ENCODE measurements at places on chromosomes 7 and 10.

DNA sequence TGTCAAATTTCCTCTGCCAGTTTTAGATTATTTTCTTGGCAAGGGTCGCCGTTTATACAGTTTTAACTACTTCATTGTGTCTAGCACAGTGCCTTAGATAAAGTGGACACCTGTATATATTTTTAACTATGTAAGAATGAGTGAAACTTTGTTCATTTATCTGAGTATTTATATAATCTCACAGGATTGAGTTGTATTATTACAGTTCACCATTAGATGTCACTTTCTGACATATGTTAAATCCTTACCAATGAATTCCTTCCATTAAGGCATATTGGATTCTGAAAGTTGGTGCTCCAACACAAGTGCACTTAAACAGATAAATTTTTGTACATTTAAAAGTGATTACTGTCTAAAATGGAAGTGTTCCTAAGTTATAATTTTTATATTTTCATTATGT lies 43.0 kb downstream of the ZMYND11 start:
- DNase-seq, result peak; percentile 9

- no peak for DNase-seq
These were observed 261.0 kb downstream of the STK31 start for GRCh38 chr7:23971031-23971430.

- DNase-seq, result no peak
These were observed 51.0 kb upstream of the OSBPL3 start for GRCh38 chr7:25031007-25031406.

DNA sequence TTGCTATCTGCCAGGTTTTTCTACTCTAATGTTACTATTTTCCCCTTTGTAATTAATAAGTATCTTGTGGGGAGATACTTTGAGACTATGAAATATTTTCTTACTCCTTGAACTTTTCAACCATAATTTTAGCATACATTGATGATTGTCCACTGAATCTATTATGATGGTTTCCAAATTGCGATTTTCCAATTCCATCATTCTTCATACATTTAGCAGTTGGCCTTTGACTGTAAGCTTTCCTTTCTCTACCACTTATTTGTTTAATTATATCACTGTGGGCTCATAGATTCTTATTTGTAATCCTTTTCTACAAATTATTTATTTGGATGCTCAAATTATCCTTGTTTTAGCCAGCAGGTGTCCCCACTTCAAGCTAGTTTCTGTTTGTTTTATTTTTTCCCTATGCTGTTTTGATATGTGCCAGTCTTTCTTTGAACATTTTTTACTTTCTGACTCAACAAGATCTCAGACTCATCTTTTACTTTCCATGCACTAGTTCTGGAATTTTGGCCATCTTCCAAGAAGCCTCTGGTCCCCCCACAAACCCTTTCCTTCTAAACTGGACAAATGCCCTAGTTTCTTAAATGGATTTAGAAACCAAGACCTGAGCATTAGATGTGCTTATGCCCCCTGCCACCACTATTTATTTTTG lies 11.4 kb upstream of the MRPS16 start:
- DNase-seq, result peak; percentile 27

DNA sequence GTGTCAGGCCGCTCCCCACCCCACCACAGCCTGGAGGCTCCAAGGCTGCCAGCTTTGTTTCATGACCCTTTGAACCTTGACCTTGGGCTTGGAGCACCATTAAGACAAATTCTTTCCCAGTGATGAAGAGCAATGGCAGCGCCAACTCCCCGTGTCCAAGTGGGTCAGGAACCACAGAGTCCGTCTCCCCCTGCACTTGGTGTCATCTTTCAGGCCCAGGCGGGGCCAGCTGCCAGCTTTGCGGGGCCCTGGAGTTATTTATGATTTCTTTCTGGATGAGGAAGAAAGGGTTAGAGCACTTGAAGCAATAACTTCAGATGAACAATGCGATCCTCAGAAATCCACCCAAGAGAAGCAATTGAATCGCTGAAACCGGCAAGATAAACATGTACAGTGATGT lies 110.8 kb downstream of the MYL10 start:
- peak; percentile 62 for DNase-seq

- DNase-seq, result no peak
These were observed 86.6 kb downstream of the WDFY4 start for GRCh38 chr10:48771234-48771633.

DNA sequence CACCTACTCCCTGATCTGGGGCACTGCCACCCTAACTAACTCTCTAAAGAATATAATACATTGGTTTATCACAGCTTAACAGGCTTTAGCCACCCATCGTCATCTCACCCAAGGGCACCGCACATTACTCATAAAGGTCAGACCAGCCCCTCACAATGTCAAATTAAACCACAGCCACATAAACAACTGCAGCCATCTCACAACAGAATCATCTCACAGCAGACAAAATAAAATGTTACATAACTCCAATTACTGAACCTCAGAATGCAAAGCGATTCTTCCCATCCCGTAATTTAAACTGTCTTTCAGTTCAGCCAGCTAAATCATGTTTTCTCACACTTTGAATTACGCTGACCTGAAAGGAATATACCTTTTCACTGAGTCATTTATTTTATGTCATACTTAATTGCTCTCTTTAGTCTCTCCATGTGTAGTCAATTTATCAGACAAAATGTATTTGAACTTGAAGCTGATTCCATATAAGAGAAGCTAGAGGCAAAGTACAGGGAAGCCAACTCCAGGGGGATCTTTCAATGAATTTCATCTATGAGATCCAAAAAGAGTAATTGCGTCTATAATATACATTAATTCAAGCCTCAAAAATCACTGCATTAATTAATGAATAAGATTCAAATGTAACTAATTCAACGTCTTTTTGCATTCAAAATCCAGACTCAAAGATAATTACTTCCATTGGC lies 96.9 kb upstream of the NEBL start:
- DNase-seq, result no peak

GRCh38 chr7:79719216-79719615 lies 265.7 kb upstream of the MAGI2 start:
- no peak for DNase-seq

DNA sequence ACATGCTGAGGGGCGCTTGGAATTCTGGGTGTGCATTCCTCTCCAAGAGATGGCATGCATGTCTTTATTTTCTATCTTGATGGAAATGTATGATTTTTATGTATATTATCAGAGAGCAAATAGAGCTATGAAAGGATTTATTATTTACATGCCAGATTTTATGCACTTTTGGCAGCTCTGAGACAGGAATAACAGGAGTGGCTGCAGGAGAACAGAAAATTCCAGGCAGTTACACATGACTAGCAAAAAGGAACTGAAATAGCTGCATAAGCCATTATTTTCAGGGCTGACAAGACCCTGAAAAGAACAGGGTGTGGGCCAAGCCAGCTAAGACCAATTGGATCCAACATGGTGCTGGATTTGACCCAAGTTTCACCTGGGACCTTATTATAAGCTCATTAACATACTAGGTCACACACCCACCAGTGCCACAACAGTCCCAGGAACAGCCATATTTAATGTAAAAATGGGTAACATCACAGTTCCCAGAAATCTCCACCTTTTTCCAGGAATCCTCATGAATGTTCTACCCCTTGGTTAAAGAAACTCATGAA lies 43.2 kb upstream of the ACSL5 start:
- no peak for DNase-seq
